Activated B cell treated with CpG ODN at 0.5 μM for 24 hours (primary cell): ENCODE measurements at places on chromosomes 1 and 21.

GRCh38 chr1:247647864-247648263 lies 31.7 kb downstream of the OR13G1 start:
- DNase-seq = no peak

DNA sequence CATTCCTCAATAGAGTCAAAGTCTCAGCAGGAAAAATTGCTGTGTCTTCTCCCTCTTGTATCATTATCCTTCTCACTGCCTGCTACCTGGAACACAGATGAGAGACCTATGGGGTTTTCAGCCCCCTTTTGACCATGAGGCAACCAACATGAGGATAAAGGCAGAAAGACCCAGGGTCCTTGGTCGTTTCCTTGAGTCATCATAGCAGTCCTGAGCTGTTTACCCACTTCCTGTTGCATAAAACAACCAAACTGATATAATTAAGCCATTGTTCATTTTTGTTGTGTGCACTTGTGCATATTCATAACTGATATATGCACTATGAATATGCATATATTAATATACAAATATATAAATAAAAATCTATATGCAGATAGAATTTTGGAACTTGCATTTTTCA lies 188.3 kb upstream of the MAP1LC3C start:
- no peak for DNase-seq

DNA sequence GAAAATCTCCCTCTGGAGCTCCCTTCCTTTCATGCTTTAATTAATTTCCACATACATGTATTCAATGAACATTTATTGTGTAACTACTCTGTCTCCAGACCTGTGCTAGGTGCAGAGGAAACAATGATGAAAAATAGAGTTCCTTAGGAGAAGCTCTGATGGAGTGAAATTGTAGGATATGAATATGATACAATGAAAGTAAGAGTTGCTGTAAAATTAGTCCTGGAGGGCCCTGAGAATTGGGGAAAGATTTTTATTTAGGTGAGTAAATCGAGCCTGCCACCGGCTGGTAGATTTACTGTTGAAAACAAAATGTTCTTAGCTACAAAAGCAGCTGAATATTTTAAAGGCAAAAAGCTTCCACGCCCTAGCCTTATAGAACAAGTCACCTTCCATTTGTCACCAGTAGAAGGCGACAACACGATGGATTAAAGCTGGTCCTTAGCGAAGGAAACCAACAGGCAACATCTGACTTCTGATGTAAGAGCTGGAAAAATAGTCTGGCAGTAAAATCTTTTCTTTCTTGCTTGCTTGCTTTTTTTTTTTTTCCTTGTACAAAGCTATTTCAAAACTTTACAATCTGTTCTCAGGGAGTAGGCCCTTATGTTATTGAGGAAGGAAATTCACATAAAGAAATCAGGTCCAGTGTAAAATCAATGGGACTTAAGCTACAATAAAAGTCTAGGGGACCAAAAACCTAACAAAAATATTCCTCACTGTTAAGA lies 82.0 kb upstream of the ROR1 start:
- no peak for DNase-seq

- no peak for DNase-seq
Observed at GRCh38 chr1:40532844-40533424, 1.5 kb downstream of the ZNF684 start.

- DNase-seq = no peak
Observed at GRCh38 chr1:247204177-247204647, 32.4 kb upstream of the ZNF124 start.

- DNase-seq = no peak
Observed at GRCh38 chr1:10631121-10631810, 156.5 kb downstream of the PEX14 start.

GRCh38 chr1:9437961-9438430 lies 101.3 kb upstream of the SLC25A33 start:
- no peak for DNase-seq

- DNase-seq = no peak
Observed at GRCh38 chr1:171055966-171056643, 34.6 kb upstream of the FMO3 start.

DNA sequence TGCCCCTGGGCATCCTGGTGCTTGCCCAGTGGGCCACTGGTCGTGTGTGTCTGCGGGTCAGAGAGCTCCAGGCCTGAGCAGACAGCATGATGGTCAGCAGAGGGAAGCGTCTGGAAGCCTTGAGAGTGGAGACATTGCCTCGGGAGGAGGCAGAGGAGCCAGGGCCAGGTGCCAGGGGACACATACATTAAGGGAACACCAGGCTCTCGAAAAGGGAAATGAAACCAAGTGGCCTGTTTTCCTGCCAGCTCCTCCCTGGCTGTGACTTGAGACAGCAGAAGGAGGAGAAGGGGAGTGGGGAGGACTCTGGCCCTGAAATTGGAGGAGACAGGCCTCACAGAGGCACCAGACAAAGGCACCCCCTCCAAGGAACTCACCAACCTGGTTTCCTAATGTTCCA lies 62.4 kb upstream of the LRP8 start:
- DNase-seq = no peak
